ENCODE measurements at places on chromosomes 2 and 18.
A peak's percentile ranks its signal among the peaks of the same experiment; 100 is the strongest.

- DNase-seq: no peak
Measured at GRCh38 chr18:74898965-74899364, 301.3 kb downstream of the ZNF407 start.

DNA sequence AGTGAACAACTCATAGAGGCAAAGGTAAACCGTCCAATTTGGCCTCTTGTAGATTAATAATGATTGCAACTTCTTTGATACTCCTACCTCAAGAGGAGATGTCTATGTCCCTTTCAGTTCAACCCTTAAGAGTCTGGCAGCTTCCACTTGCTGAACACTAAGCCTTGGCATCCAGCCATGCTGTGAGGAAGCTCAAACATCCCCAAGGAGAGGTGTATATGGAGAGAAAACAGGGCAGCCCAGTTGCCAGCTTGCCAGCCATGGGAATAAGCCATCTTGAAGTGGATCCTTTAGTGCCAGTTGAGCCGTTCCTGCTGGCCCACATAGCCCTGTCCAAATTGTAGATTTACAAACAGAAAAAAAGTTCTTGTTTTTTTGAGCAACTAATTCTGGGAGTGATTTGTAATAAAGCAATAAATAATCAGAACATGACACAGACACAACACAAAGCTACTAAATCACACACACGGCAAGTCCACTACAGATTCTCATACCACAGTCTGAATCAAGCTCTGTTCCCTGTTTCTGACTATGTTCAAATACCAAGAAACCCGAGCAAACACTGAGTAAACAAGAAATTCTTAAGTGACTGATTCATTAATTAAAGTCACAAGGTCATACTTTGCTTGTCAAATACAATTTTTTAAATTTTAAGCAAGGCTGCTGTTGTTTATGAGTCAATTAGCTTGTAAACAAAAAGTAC lies 96.1 kb downstream of the PID1 start:
- no peak for DNase-seq

DNA sequence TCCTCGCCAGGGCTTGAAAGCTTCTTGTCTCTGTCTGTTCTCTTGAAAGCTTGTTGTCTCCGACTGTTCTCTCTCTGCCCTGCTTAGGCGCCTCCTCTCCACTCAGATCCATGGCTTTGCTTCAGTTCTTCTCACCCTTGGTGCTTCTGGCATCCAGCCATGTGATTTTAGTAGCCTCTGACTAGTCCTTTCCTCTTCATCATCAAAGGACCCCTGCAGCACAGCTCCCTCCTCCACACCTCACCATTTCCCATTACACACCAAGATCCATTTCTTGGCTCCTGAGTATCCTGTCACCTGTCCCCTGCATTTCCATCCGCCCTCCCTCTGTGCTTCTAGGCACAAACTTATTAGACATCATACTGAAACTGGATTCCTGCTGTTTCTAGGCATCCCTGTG lies 59.4 kb downstream of the ZNF236 start:
- no peak for DNase-seq

DNA sequence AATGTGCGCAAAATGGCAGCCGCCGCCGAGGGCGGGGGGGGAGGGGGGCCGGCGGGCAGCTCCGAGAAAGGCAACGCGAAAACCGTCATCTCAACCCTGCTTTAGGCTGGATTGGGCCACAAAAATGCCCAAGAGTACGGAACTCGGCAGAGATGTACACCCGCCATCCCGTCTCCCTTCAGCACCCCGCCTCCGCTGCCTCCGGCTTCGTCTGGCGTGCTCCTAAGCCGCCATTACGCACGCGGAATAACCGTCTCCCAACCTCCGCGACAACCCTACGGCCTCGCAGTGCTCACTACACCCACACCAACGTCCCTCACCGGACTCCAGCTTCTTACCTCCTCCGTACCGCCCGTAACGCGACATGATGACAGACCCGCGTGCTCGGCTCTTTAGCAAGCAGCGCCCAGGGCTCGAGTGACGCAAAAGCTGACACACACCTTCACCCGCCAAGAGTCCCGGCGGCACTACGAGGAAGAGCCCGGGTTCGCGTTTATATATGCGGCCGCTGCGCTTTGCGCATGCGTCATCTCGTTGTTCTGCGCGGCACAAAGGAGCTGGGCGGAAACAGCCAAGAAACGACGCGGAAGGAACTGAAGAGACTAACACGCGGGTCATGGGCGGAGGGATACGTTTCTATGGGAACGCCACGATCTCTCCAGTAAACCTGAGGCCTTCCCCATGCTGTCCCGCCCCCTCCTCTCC lies at the start of gene SRSF7:
Gene SRSF7 (minus strand): TSS at position 471 of the 705 bp plus-strand sequence. CDS start 105 bp downstream, at position 366.
- DNase-seq: peak; percentile 95

- DNase-seq: no peak
Measured at GRCh38 chr2:62504657-62505056, 1.3 kb downstream of the TMEM17 start.

DNA sequence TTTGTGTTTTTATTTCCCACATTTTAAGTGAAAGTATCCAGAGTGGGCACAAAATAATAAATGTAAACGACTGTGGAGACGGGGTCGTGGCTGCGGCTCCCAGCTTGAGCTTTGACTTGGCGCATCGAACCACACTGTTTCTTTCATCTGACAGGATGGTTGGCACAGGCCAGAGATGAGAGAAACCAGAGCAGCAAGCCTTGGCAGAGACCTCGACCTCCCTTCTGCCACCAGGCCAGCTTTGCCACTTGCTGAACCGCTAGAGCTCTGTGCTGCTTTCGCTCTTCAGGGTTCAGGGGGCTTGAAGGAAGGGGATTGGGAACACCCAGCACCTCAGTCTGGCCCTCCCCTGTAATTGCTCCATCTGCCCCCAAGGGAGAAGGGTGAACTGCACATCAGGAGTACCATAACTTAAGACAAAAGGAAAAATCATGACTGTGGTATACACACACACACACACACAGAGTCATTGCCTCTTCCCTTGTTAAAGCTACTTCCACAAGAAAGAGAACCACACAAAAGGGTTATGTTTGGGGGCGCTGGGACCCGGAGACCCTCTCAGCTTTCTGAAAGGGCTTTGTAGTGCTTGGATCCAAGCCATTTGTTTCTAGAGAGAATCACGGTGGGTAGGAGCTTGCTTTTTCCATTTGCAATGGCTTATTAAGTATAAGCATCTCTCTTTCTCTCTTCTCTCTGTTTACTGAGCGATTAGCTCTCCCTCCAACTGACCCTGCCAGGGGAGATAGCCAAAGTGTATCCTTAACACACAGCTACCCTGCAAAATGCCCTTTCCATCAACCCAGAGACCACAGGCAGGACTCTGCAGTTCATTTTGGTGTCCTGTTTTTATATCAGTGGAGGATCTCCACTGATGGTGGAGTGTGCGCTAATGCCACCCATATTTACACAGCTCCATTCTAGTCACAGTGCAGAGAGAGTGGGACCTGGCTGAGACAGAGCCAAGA lies 23.0 kb downstream of the POU3F3 start:
- no peak for DNase-seq

DNA sequence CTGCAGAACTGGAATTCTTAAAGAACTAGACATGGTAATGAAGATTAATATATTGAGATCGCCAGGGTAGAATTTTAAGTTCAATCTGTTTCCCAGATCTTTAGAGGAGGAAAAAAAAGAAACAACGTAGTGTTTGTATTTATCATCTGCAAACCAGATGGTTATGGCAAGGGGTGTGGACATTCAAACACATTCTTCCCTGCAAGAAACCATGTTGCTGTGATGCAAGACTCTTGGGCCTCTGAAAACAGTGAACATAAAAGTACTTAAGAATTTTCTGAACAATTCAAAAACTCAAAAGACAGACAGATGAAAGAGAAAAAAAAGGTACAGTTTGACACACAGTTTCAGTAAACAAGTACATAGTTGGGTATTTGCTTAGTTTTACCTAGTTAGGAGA lies 35.6 kb downstream of the COL5A2 start:
- DNase-seq: no peak

- DNase-seq: peak; percentile 73
Measured at GRCh38 chr2:158501301-158501700, 44.5 kb downstream of the PKP4 start.

DNA sequence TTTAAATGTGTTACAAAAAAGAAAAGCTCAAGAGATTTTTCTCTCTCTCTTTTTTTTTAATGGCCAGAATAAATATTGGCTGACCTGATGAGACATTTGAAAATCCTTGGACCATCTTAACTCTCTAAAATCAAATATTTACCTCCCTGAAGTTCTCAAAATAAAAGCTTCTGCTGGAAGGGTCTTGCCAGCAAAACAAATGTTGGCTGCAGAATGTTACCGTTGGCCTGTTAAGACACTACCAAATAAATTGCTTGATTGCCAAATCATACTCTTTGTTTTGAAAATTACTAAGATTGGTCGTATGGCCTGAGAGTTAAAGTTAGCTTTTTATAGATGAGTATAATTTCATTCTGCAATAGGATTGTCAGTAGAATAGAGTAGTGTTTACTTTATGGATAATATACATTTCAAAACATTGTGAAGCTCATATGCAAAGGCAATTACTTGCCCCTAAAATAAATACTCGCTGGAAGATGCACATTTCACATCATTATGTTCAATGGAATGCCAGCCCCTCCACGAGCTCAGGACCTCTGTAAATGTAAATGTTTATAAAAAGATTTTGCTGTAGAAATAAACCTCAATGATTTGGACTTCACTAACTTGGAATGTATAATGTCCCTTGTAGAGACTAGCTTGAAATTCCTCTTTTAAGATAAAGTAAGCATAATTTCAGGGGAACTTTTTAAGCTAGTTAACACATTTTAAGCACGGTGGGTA lies 193.4 kb downstream of the SOX11 start:
- DNase-seq: no peak

- DNase-seq: no peak
Measured at GRCh38 chr18:63329431-63330145, 10.0 kb upstream of the BCL2 start.

DNA sequence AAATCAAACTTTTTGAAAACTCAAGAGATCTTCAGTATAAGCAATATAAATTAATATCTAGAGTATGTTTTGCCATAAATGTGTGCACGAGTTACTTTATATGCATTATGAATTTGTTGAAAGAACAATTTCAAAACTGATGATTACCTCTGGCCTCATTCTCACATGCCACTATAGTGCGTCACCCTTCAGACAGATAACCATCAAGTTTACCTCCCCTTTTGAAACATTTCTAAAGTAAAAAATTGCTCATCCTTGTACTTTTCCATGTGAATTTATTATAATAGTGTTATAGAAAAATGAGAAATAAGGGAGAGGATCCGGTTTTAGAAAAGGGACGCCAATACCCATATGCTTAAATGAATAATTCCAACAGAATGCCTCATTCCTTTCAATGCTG lies 38.3 kb downstream of the ZEB2 start:
- no peak for DNase-seq

DNA sequence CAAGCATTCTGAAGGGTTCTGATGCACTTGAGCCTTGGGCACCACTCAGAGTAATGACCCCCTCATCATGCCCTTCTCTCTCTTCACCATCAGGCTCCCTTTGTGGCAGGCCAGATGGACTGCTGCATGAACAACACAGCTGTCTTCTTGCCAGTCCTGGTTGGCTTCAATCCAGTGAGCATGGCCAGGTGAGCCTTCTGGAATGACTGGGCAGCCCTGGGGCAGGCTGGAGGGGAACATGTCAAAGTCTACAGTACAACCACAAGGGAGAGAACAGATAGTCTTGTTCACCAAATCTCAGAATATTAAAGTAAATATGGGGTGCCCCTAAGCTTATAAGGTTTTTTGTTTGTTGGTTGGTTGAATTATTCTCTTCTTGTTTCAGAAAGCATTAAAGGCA lies 4.4 kb downstream of the GCKR start:
- DNase-seq: no peak

DNA sequence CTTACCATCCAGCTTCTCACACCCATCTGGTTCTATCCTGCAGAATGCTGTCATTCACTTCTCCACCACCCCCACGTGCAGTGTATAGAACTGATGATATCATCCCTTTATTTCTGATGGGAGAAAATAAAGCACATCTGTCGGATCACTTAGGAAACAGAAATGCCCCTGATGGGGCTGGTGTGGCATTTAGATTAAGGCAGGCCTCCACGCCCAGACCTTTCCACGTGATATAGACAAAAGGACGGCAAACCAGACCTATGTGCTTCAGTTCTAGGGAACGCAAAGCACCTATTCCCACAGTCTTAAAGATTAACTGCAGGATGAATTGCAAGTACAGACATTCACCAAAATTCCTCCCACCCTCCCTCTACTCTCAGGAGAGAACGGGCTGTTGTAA lies 27.6 kb upstream of the CABLES1 start:
- DNase-seq: no peak

- DNase-seq: no peak
Measured at GRCh38 chr2:24200799-24201198, 25.9 kb downstream of the FAM228A start.

DNA sequence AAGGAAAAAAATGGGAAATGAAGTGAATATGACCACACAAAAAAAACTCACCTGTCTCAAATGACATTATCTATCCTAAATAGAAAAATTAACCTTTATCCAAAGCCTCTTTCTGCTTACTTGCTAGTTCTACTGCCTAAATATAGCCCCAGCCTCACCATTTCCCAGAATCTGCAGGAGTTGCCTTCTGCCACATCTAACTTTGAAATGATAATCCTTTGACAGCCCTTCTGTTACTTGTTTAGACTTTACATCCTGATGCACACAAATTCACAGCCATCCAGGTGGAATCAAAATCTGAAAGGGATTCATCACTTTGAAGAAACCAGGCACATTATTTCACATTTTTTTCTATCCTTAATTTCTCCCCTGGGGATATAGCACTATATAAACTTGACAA lies 1356.2 kb upstream of the NXPH2 start:
- DNase-seq: no peak

GRCh38 chr2:240140511-240140910 lies at the start of gene OTOS:
OTOS (minus strand) TSS chr2:240140658; CDS start chr2:240140326, 332 bp downstream.
- no peak for DNase-seq

GRCh38 chr18:47679864-47680263 lies 250.6 kb downstream of the SMAD2 start:
- no peak for DNase-seq

GRCh38 chr2:235070063-235070706 lies 118.4 kb downstream of the SH3BP4 start:
- no peak for DNase-seq

DNA sequence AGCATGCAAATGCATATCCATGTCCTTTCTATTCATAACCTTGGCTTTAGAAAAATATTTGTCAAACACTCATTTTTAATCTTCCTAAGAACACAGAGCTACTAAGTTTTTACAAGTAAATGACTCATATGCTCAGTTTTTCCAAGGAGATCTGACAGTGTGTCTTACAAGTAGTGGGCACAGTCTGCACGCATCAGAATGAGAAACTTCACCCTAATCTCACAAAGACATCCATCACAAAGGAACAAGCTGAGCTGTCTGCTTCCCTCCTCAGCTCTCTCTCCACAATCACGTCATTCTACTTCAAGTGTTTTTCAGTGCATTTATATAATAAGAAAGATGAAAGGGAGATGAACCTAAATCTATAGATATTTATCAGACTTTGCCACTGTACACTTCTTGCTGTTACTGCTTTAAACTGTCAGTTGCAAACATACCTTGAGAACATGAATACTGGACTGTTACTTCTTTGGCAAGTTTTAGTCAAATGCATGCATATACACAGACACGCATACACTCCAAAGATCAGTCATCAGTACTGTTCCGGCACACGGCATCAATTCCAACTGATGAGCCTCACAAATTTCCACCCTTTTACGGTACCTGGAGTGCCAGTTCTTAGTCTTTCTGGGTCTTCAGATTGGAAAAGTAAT lies 75.7 kb downstream of the RBMS1 start:
- no peak for DNase-seq
